DND-41 (cell line): ENCODE measurements at places on chromosomes 1 and 21.

DNA sequence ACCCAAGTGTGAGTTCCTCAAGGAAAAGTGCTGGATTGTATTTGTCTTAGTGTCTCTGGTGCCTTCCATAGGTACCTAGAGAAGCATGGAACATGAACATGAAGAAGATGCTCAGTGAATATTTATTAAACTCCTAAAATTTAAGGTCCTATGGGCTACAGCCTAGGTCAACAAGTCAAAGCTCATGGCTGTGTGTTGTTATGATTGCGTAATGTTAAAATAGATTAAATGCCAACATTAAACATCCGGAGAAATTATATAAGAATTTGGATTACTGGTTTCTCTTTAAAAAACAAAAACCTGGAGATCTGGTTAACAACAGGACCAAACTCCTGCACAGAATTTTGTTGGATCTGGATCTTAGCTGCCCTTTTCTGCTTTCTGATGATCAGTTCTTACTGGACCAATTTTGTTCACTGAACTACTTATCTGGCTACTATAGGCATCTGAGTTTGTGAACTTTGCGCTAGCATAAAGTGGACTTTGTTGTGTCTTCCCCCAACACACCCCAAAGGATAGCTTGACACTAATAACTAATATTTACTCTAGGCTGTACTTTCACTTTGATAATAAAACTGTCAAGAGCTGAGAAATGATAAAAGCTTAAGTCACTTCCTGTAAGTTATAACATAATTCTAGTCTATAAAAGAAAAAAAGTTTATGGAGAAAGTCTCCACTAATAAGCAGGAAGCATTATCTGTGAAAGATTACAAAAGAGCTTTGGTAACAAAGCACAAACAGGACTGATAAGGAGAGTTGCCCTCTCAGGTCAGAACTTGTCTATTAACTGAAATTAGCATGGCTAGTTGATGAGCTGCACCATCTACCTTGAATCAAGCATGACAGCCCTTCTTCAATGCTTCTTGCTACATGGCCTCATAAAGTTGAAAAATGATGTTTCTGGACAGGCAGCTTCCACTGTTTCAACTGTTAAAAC is 20.7 kb downstream of the F5 start:
- H3K4me3 ChIP-seq: no peak overlapping the region
- H3K27ac ChIP-seq: 0 out of 2 replicates have a peak overlapping the region, but pooled peaks have one; percentile 11
- no peaks in the 10 kb centered on the region for H3K27me3 ChIP-seq

DNA sequence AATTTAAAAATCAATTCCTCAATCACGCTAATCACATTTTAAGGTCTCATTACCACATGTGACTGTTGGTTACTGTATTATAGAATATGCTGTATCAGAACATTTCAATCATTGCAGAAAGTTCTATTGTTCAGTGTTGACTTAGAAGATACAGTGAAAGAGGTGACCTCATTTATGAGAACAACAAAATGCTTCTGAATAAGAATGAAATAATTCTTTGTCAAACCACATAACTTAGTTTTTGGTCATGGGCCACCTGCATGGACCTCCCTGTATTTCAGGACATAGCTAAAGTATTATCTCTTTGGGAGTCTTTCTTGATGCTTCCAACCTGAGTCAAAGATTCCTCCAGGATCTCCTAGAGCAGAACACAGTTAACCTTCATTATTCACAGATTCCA is 22.3 kb downstream of the MFSD2A start:
- H3K36me3 ChIP-seq: no peaks in the 10 kb centered on the region
- no peaks in the 10 kb centered on the region for H3K27me3 ChIP-seq
- DNase-seq: no peak
- no peaks in the 10 kb centered on the region for H3K4me1 ChIP-seq
- no peak overlapping the region for H3K4me3 ChIP-seq
- H3K27ac ChIP-seq: no peak overlapping the region

GRCh38 chr1:184036517-184036949 is 995 bp downstream of the COLGALT2 start:
- H3K27ac ChIP-seq: no peak overlapping the region
- no peaks in the 10 kb centered on the region for H3K36me3 ChIP-seq
- H3K4me3 ChIP-seq: no peak overlapping the region
- H3K4me1 ChIP-seq: no peaks in the 10 kb centered on the region
- peaks cover 19% of the 10 kb centered on the region for H3K27me3 ChIP-seq

DNA sequence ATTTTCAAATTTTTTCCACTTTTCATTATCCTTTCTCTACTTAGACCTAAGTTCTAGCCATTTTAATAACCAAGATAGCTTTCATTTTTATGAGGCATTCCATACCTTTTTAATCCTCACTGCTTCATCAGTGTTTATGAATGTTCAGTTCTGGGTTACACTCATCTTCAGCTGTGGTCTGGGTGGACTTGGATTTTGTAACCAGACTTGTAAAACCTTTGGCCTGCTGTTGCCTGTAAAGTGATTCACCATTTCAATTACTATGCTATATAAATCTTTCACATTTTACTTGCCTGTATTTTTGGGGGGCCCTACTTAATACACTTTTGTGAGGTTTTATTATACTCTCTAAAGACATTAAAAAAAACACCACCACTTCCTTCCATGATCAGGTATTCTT is 46.2 kb downstream of the USP25 start:
- H3K36me3 ChIP-seq: peaks cover 22% of the 10 kb centered on the region
- no peak for DNase-seq
- no peak overlapping the region for H3K27ac ChIP-seq
- H3K4me3 ChIP-seq: no peak overlapping the region

DNA sequence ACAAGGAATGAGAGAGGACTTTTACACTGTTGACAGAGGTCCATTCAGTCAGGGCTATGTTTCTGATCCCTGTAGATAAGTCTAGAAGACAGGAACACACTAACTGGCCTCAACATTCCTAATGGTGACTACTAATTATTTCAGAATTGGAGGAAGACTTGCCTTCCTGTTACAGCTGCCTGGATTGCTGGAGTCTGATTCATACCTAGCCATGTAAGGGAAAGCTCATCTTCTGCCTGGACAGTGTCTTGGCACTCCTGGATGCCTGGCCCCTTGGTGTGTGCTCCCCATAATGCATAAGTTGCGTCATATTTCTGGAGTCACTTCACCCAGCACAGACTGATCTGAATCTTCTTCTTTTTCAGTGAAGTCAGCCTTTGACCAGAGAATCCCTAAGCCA is 326.0 kb upstream of the RUNX1 start:
- H3K27ac ChIP-seq: no peak overlapping the region
- no peak overlapping the region for H3K4me3 ChIP-seq
- H3K27me3 ChIP-seq: no peaks in the 10 kb centered on the region
- H3K4me1 ChIP-seq: peaks cover 17% of the 10 kb centered on the region
- no peaks in the 10 kb centered on the region for H3K36me3 ChIP-seq

GRCh38 chr1:154441241-154441888 is 36.2 kb downstream of the IL6R start:
- no peak overlapping the region for H3K4me3 ChIP-seq
- no peak for DNase-seq
- no peaks in the 10 kb centered on the region for H3K36me3 ChIP-seq
- H3K27me3 ChIP-seq: peaks cover 10% of the 10 kb centered on the region

- H3K27me3 ChIP-seq: peaks cover 6% of the 10 kb centered on the region
- DNase-seq: no peak
- H3K4me1 ChIP-seq: no peaks in the 10 kb centered on the region
Observed at GRCh38 chr1:159091607-159092031, 15.1 kb upstream of the AIM2 start.

- no peaks in the 10 kb centered on the region for H3K4me1 ChIP-seq
- H3K36me3 ChIP-seq: no peaks in the 10 kb centered on the region
- no peak for DNase-seq
- no peak overlapping the region for H3K4me3 ChIP-seq
- no peaks in the 10 kb centered on the region for H3K27me3 ChIP-seq
Observed at GRCh38 chr1:217524787-217525520, 105.9 kb downstream of the GPATCH2 start.

DNA sequence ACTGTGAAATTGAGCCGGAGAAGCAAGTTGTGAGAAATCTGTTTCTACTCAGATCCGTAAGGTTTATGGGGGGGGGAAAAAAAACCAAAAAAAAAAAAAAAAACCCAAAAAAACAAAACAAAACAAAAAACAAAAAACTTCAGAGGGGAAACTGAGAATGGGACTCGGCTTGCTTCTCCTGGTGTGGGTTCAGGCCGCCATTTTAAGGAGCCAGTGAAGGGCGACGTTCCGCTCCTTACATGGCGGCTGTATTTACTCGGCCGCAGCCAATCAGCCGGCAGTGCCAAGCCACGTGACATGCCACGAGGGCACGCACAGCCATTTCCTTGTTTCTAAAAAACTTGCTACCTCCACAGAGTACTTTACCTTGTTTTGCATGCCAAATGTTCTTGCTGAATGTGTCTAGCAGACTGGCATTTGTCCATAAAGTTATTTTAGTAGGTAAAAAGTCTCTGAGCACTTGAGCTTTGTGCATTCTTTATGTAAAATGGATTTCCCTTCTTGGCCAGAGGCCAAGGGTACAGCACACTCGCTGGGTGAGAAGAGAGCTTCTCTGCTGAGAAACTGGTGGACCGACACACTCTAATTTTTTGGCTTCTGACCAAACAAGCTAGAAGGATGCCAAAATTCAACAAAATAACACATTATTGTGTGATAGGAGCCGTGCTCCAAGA is 101.8 kb downstream of the NFIA start:
- H3K4me3 ChIP-seq: no peak overlapping the region
- no peaks in the 10 kb centered on the region for H3K4me1 ChIP-seq
- H3K27me3 ChIP-seq: no peaks in the 10 kb centered on the region
- H3K27ac ChIP-seq: no peak overlapping the region

DNA sequence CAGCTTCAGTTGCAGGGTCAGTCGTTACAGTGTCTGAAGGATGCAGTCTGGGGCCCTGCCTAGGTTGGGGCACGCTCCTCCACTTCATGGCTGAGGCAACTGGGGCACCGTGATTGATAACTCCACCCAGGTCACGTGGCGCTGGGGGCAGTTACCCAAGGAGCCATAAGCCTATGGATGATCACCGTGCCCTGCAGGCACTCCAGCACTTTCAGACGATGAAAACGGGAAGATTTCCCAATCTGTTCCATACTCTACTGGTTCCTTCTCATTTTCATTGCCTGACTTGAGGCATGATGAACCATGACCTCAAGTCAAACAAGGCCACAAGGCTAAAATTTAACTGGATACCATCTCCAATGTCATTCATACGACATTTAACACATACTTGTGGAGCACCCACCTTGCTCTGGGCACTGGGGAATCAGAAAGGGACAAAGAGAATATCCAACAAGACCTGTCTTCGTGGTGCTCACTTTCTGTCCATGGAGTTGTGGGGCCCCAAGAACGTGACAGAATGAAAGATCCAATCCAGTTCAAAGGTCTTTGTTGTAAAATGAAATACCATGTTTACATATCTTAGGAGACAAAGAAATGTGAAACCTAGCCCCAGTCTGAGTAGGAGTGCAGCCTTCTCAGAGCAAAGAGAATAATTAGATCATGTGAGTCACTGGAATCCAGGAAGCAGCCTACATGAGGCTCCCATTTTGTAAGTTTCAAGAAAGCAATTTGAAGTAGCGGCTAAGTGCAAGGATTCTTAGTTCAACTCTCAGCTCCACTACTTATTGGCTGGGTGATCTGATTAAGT is 39.4 kb upstream of the SPOCD1 start:
- H3K4me3 ChIP-seq: no peak overlapping the region
- no peaks in the 10 kb centered on the region for H3K4me1 ChIP-seq
- DNase-seq: no peak

DNA sequence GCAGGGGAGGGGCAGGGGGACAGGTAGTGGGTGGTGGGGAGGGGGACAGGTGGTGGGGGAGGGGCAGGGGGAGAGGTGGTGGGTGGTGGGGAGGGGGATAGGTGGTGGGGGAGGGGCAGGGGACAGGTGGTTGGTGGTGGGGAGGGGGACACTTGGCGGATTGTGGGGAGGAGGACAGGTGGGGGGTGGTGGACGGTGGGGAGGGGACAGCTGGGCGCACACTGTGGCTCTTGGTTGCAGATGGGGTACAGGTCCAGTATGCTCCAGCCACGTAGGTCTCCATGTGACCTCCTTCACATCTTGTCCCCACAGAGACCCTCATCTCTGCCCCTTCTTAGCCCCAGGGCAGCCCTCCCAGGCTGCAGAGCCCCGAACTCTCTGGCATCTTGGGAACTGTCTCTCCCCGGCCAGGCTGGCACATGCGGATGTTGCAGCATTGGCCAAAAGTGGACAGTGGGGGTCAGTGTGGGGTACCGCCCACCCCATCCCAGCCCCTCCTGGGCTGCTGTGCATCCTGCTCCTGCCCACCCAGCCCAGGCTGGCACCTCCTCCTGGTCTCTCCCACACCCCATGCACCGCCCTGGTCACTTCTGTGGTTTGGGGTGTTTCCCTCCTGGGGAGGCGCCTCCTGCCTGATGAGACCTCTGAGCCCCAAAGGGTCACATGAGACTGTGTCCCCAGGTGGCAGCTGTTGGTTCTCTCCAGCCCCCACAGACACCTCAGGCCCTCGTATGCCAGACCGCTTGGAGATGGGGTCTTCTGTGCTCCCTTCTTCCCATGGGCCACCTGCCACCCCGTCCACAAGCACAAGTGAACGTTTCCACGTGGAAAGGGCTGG is 7.6 kb upstream of the SLC19A1 start:
- peaks cover 42% of the 10 kb centered on the region for H3K4me1 ChIP-seq
- H3K4me3 ChIP-seq: no peak overlapping the region; the same call in 1 of the 2 replicates
- H3K27me3 ChIP-seq: no peaks in the 10 kb centered on the region
- H3K36me3 ChIP-seq: no peaks in the 10 kb centered on the region; the same call in 1 of the 2 replicates
